ENCODE measurements at places on chromosomes 12 and 14.

DNA sequence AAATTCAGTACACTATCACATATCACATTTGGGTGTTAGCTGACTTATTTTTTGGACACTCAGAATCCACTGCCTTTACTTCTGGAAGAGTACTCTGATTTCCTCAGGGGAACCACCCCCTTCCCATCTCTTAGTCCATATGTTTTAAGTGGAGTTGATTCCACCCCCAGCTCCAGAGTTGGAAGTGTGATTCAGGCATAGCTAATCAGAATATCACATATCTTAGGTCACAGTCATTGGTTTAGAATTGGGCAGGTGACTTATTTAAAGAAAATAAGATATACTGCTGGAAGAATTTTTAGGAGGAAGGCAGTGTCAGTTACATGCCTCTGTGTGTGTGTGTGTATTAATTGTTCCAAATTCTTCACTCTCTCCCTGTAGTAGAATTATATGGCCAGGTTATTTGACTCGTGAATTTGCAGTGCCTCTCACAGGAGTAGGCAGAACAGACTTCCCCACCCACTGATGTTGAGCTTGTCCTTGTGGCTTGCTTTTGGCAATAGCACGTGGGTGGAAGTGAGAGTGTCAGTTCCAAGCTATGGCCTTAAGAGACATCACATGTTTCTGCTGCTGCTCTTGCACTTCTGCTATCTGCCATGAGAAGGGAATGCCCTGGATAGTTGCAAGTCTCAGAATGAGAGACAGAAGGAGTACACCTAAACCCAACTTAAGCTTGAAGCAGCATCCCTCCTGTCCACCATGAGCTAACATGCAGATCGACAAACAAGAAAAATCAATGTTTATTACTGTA is 6.4 kb upstream of the GAS2L3 start:
- no peak for DNase-seq

GRCh38 chr14:89907655-89908054 is 46.9 kb downstream of the EFCAB11 start:
- no peak for DNase-seq

- no peak for DNase-seq
Observed at GRCh38 chr12:3207175-3207574, 130.0 kb downstream of the TSPAN9 start.

DNA sequence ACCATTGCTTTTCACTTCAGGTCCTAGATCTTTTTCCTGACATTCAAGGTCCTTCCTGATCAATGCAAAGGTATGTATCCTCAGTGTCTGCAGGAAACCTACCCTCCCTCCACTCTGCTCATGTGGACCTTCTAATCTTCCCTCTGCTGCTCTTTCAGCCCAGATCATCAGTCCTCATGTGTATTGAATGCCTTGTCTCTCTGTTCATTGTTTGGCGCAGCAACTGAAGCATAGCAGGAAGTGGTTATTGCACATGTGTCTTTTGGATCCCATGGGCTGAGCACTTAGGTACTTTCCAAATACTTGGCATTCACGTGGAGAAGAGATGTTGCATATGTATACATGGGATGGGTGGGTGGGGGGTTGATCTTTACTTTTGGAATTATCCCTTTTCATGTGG is 4.3 kb upstream of the NIN start:
- no peak for DNase-seq

DNA sequence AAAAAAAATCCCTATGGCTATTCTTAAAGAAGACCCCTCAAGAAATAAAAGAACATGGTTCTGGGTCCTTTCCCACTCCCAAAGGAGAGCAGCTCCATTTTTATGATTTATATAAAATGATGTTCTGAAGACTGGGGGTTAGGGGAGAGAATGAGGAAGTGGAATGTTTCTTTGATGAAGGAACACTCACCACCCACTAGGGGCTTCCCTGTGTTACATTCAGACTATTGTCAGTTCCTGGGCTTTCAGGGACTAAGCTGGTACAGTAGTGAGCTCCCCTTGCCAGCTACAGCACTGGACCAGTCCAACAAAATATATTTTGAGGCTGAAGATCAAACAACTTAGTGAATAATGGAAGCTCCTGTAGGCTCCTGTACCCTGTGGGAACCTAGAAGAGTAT is 98.9 kb downstream of the HMGA2 start:
- DNase-seq, result no peak

GRCh38 chr14:101959277-101959676 is 5.1 kb upstream of the DYNC1H1 start:
- no peak for DNase-seq

GRCh38 chr12:121795034-121795968 is 1.8 kb upstream of the RHOF start:
- DNase-seq, result no peak

Data from GM04504 (cell line).